Left renal pelvis (tissue), 4 donors: ENCODE measurements at places on chromosomes 13 and 19. TPM values are rescaled to one million over a fixed set of nuclear protein-coding genes. Genes with fewer than 3 reads are reported as not detected.
A peak's percentile ranks its signal among the peaks of the same experiment; 100 is the strongest.

ZNF823 gene
- polyA plus RNA-seq = 6.4 TPM

GPR12 gene
- not detected for polyA plus RNA-seq

NCR1 gene
- not detected for polyA plus RNA-seq

ONECUT3 gene
- polyA plus RNA-seq = 0.03 TPM

GRIN3B gene
- 0.33 TPM for polyA plus RNA-seq

CYP4F11 gene
- polyA plus RNA-seq = not detected

ZNF132 gene
- polyA plus RNA-seq = 9.0 TPM

TLE6 gene
- polyA plus RNA-seq = 1.9 TPM

PSENEN gene
- polyA plus RNA-seq = 43.4 TPM

FCAR gene
- 0.50 TPM for polyA plus RNA-seq

MAG gene
- polyA plus RNA-seq = 8.7 TPM

FFAR3 gene
- polyA plus RNA-seq = 0.71 TPM

IZUMO4 gene
- polyA plus RNA-seq = 7.0 TPM

ZNF154 gene
- 22.8 TPM for polyA plus RNA-seq

ACER1 gene
- polyA plus RNA-seq = not detected

PROZ gene
- polyA plus RNA-seq = 2.2 TPM

TNFRSF19 gene
- 56.4 TPM for polyA plus RNA-seq

GRCh38 chr13:83216479-83217245 lies 665.6 kb downstream of the SLITRK1 start:
- no peak for DNase-seq

DNA sequence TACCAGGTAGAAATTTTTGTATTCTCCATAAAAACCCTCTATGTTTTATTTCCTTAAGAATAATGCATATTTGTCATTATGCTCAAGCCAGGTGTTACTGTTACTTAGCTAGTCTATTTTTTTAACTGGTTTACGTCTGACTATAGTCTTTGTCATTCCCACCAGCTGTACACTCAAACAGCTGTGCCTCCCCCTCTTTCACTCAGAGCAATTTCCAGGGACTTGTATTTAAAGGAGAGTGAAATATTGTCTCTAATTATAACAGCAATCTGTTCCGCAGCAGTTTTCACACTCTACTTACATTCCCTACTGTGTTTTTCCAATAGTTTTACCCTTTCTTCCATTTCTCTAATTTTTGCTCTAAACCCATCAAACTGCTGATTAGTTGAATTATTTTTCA lies 813.6 kb upstream of the MIR17HG start:
- DNase-seq = no peak

DNA sequence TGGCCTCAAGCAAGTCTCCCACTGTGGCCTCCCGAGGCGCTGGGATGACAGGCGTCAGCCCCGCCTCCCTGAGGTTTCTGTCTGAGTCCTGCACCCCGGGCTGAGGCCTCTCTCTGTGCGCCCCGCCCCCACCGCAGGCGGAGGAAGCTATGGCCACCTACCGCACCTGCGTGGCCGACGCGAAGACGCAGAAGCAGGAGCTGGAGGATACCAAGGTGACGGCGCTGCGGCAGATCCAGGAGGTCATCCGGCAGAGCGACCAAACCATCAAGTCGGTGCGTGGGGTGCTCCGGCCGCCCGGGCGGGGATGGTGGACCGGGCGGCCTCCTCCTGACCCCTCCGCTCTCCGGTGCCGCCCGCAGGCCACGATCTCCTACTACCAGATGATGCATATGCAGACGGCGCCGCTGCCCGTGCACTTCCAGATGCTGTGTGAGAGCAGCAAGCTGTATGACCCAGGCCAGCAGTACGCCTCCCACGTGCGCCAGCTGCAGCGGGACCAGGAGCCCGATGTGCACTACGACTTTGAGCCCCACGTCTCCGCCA lies 12.7 kb downstream of the ARHGAP45 start:
- DNase-seq = no peak

- DNase-seq = no peak
Measured at GRCh38 chr13:48909056-48909389, 66.7 kb upstream of the FNDC3A start.

GRCh38 chr13:60351855-60352615 lies 45.0 kb upstream of the TDRD3 start:
- no peak for DNase-seq

- no peak for DNase-seq
Measured at GRCh38 chr19:1068009-1069001, 1.3 kb downstream of the ARHGAP45 start.

GRCh38 chr13:63449550-63449949 lies 2033.9 kb upstream of the PCDH20 start:
- peak; percentile 8 for DNase-seq

- DNase-seq = no peak
Measured at GRCh38 chr19:33464010-33464732, 57.4 kb downstream of the PEPD start.

- DNase-seq = no peak
Measured at GRCh38 chr13:76637641-76638141, 248.5 kb downstream of the KCTD12 start.

DNA sequence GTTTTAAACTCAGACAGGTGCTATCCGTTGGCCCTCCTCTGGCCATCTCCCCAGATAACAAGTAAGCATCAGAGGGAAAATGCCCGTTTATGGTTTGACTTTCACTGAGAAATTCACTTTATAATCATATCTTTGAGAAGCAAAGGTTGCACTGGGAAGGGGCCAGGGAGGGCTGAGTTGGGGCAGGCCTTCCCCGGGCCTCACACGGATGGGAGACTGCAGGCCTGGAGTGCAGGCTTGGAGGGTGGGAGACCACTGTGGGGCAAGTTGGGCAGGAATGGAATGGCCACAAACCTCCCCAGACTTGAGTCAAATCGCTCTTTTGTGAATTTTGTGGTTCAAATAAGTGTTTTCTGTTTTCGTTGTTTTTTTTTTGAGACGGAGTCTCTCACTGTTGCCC lies 451.7 kb downstream of the TSHZ3 start:
- DNase-seq = no peak

- no peak for DNase-seq
Measured at GRCh38 chr19:32674153-32674930, 638 bp downstream of the ANKRD27 start.

DNA sequence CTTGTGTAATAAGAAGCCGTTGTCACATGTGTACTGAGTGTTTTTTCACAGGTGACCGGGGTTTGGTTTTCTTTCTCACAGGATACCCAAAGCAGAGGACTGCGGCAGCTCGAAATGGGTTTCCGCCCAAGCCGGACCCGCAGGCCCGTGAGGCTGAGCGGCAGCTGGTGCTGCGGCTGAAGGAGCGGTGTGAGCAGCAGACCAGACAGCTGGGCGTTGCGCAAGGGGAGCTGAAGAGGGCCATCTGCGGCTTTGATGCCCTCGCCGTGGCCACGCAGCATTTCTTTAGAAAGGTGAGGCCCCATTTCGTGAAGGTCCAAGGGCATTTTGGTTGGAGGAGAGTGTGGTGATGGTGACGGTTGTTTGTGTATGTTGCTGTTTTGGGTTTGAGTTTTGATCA lies 236.3 kb downstream of the SLC7A1 start:
- no peak for DNase-seq

DNA sequence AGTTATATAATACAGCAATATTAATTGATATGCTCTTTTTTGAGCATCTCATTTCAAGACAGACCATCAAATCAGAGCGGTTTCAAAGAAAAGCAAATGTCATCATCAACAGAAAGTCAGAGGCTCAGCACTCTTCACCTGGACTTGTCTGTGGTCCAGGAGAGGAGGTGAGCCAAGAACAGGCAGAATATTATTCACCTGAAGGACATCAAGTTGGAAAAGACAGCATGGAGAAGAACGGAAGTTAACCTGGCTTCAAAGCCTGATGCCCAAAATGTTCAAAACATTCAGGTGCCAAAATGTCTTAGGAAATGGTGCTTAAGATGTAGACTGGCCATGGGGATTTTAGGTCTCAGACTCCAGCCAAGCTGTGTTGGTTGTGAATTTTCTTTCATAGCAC lies 40.7 kb downstream of the FGF14 start:
- no peak for DNase-seq

DNA sequence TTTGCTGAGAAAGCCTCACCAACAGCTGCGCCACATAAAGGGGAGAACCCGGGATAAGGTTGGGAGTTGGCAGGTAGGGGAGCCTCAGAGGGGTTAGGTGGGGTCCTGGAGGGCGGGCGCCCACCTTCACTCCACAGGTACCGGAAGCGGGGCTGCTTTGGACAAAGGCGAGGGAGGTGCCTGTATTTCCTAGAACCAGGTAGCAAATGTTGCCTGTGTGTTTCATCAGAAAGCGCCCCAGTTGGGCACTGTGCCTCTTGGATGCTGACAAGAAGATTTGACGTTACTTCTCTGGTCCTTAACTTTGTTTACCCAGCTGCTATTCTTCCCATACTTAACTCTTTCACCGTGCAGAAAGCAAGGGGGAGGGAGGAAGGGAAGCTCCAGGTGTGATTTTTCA lies 278.9 kb downstream of the ZNF536 start:
- no peak for DNase-seq

DNA sequence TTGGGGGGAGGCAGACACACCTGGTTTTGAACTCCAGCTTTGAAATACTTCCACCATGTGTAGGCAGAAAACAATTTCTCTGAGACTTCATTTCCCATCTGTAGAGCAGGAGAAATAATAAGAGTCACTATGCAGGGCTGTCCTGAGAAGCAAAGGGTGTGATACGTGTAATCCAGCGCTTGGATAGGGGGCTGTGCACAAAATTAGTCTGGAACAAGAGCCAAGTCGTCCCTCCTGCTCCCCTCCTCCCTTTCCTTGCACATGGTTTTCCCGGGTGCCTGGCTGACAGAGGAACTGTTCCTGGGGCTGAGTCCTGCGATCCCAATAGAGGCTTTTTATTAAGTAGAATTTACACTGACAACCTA lies 29.6 kb upstream of the UBE2L5 start:
- no peak for DNase-seq

DNA sequence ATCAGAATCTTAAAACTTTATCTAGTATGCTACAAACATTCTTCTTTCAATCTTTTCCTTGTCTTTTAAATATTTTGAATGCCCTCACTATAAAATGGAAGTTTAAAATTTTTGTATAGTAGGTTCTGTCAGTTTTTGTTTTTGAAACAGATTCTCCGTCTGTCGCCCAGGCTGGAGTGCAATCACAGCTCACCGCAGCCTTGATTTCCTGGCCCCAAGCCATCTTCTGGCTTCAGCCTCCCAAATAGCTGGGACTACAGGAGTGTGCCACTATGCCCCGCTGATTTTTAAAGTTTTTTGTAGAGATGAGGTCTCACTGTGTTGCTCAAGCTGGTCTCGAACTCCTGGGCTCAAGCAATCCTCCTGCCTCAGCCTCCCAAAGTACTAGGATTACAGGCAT lies 20.7 kb downstream of the PHF11 start:
- DNase-seq = no peak

DNA sequence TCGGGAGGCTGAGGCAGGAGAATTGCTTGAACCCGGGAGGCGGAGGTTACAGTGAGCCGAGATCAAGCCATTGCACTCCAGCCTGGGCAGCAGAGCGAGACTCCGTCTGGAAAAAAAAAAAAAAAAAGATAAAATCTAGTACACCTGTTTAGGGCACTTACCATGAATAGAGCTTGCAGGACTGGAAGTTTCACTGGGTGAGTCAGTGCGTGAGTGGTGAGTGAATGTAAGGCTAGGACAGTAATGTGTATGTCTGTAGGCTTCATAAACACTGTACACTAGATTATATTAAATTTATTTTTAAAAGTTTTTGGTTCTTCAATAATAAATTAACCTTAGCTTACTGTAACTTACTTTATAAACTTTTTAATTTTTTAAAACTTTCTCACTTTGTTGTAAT lies 22.9 kb downstream of the PPP5C start:
- DNase-seq = no peak

- DNase-seq = no peak
Measured at GRCh38 chr19:6738787-6739389, 592 bp upstream of the TRIP10 start.

DNA sequence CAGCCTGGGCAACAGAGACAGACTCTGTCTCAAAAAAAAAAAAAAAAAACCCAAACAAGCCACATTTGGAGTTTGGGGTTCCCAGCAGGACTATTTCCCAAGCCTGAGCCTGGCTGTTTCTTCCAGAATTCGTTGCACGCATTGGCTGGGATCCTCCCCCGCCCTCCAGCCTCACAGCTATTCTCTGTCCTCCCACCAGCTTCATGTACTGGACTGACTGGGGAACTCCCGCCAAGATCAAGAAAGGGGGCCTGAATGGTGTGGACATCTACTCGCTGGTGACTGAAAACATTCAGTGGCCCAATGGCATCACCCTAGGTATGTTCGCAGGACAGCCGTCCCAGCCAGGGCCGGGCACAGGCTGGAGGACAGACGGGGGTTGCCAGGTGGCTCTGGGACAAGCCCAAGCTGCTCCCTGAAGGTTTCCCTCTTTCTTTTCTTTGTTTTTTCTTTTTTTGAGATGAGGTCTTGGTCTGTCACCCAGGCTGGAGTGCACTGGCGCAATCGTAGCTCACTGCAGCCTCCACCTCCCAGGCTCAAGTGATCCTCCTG lies 26.7 kb downstream of the LDLR start:
- DNase-seq = no peak

DNA sequence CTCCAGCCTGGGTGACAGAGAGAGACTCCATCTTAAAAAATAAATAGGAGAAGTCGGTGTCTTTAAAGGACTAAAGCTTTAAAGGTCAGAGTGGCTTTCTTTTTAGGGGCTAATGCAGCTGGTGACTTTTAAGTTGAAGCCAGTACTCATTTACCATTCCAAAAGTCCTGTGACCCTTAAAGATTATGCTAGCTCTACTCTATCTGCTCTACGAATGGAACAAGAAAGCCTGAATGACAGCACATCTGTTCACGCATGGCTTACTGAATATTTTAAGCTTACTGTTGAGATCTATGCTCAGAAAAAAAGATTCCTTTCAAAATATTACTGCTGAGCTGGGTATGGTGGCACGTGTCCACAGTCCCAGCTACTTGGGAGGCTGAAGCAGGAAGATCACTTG lies 16.4 kb downstream of the TDRD12 start:
- no peak for DNase-seq

DNA sequence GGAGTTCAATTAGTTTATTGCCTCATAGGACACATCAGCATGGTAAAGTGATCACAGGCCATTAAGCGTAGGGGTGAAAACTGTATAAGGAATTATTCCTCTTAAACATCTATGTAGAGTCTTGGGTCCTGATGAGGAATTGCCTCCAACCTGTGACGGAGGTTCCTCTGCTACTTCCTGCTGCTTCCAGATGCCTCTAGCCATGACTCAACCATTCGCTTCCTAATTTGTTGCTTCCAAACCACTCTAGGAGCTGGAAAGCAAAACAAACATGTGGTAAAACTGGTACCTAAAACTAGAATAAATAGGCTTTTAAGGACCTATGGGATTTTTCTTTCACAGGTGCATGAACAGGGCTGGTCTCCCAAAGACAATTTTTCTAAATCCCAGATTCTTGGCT lies 253.8 kb downstream of the KLF12 start:
- no peak for DNase-seq

DNA sequence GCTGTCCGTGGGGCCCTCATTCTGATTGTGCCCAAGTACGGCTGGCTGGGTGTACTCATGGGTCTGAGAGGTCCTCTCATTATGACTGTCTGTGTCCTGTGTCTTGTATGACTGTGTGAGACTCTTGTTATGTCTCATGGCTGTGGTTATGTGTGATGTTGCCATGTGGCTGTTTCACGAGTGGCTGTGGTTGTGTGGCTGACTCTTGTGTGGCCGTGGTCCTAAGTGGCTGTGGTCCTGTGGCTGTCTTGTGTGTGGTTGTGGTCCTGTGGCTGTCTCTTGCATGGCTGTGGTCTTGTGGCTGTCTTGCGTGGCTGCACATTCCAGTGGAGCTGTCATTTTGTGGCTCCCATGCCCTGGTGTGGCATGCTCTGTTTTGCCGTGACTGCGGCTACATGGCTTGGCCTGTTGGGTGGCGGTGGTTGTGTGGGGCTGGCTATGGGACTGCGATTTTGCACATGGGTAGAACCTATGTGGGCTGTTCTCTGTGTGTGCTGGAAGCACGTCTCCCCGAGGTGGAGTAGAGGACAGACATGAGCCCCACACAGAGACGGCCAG lies 2.5 kb downstream of the LYL1 start:
- no peak for DNase-seq
